Epithelial cell of esophagus (primary cell): ENCODE measurements at places on chromosomes 16 and 17.

DNA sequence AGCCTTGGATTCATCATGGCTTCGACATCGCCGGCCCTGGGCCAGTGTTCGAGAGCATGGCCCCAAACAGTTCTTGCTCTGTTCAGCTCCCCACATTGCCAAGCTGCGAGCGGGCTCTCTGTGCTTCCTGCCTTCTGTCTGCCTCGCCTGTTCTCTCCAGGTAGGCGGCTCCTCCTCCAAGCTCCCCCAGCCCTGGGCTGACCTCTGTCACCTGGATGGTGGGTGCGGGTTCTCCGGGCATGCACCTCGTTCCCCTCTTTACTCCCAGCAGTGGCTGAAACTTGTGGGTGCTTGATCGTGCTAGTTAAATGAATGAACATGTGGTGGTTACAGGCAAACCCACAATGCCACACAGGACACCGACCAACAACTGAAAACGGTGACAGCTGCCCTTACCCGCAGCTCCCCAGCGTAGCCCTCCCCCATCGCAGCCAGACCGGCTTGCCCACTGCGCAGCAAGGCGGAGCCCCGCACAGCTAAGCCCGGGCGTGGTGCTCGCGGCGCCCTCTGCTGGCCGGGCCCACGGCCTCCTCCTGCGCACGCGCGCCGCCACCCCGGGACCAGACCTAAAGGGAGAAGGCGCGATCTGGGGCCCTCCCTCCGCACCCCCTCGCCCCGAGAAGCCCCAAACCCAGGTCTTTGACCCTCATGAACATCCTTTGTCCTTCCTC is 23.0 kb upstream of the EIF1 start:
- DNase-seq, result peak; percentile 92

- peak; percentile 22 for DNase-seq
Measured at GRCh38 chr17:28724500-28725165, 1.4 kb downstream of the TLCD1 start.

GRCh38 chr16:1002399-1003166 is 21.0 kb downstream of the SOX8 start:
- peak; percentile 6 for DNase-seq

- DNase-seq, result peak; percentile 15
Measured at GRCh38 chr16:29738514-29738913, 7.3 kb downstream of the C16orf54 start.

DNA sequence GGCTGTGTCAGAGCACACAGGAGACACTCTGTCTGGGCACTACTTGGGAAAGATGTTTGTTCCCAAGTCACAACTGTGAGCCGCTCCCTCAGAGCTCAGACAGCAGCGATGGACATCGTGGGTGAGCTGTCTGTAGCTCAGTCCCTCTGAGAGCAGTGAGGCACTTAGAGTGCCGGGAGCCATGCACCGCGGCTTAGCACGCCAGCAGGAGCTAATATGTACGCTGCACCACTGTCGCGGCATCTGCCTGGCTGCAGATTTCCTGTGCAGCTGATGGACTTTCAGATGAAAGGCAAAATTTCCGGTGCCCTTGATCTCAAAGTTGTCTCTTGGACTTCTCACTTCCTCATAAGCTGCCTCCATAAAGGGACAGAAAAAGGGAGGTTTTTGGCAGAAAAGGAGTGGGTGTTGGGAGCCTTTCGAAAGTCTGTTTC is 92.8 kb upstream of the ZNF469 start:
- DNase-seq, result no peak

GRCh38 chr16:8611886-8612600 is 9.5 kb upstream of the METTL22 start:
- no peak for DNase-seq

DNA sequence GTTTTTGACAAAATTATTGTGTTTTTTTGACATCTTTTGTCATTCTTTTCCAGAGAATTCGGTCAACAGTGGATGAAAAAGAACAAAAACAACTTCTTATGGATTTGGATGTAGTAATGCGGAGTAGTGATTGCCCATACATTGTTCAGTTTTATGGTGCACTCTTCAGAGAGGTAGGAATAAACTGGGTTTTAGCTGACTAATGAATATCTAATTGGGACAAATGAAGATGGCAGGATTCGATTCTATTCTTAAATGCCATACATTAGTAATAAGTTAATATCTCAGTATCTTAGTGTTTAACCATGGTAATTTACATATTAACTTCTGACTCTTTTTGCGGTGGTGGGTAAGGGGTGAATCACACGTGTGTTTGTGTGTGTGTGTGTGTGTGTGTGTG is 74.8 kb downstream of the MAP2K4 start:
- DNase-seq, result no peak

- DNase-seq, result peak; percentile 76
Measured at GRCh38 chr17:7477392-7478275, 1.8 kb downstream of the ZBTB4 start.

DNA sequence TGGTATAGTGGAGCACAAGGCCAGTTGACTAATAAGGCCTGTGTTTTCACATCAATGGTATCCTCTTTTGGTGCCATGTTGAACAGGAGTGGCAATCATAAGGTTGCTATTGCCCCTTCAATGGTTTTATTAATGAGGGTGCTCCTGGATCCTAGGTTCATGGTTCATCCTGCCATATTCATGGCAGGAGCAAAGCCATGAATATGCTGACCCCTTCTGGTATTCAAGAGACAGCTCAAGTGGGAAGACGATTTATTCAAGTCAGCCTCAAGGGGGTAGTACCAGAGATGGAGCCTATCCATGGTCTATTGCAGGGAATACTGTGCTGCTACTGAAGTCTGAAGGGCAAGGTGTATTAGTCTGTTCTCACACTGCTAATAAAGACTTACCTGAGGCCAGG is 2.6 kb downstream of the ABCA9 start:
- DNase-seq, result no peak

GRCh38 chr17:64084940-64085649 is 44.8 kb downstream of the ERN1 start:
- DNase-seq, result no peak

DNA sequence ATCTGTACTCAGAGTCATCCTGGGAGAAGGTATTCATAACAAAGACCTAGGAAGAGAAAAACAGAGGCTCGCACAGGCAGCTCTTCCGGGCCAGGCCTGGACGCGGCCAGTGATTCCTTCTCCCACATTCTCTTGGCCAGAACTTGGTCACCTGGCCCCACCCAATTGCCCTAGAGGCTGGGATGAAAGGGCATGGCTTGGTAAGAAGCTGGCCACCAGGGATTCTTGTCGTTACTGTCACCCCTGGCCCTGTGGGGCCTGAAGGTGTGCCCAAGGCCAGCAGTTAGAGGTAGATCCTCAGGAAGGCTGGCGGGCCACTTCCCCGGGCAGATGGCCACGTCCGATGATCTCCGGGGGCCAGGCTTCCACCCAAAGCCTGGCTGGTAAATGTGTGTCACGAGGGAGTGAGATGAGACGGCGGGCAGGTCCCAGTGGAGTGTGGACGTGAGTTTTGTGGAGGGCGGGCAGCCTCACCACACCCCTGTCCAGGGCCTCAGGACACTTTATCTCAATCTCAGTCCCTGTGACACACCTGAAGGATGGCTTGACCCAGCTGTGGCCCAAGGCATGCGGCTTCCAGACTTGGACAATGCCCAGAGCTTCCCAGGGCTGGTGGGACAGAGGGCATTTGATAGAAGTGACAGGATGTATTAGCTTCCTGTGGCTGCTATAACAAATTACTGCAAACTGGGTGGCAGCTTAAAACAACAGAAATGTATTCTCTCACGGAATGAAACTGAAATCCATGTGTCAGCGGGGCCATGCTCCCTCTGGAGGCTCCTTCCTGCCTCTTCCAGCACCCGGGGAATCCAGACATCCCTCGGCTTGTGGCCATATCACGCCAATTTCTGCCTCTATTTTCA is 66.3 kb upstream of the GSE1 start:
- DNase-seq, result peak; percentile 12

DNA sequence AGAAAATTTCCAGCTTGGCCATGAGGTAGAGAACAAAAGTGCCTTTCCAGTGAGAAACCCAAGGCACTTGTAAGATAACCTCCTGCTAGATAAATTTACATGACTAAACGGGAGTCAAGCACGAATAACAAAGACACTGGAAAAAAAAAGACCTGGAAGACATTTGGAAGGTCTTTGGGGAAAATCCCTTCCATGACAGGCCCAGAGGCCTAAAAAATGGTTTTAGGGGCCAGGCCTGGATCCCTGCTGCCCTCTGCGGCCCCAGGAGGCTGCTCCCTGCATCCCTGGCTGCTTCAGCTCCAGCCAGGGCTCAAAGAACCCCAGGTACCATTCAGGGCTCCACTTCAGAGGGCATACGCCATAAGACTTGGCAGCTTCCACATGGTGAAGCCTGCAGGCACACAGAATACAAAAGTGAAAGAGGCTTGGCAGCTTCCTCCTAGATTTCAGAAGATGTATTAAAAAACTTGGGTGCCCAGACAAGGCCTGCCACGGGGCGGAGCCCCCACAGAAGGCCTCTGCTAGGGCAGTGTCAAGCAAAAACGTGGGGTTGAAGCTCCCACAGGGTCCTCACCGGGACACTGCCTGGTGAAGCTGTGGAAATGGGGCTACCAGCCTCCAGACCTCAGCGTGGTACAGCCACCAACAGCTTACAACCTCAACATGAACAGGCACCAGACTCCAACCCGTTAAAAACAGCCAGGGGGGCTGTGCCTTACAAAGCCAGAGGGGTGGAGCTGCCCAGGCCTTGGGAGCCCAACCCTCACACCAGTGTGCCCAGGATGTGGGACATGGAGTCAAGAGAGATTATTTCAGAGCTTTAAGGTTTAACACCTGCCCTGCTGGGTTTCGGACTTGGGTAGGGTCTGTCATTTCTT is 77.1 kb downstream of the SDK2 start:
- DNase-seq, result no peak

DNA sequence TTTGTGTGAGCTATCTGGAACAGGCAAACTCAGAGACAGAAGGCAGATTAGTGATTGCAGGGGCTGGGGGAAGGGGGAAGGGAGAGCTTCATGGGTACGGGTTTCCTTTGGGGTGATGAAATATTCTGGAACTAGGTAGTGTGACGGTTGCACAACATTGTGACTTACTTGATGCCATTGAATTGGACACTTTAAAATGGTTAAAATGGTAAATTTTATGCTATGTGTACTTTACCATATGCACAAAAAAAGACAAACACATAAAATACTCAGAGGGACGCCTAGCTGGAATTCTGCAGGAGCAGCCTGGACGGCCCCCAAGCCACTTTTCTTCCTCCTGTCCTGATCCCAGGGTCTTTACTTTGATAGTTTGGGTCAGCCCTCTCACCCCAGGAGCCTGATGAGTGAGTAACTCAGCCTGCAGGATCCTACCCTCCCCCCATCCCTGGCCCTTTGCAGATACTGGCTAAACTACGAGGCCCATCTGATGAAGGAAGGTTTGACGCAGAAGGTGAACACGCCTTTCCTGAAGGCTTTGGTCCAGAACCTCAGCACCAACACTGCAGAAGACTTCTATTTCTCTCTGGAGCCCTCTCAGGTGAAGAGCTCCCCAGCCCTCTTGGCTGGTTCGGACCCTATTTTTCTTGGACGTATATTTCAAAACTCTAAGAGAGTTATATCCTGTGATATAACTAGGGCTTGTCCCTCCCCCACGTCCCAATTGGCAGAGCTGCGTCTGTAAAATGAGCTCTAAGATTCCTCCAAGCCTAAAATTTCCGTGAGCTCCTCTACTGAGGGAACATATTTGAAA is 7.8 kb downstream of the ADGRG3 start:
- peak; percentile 20 for DNase-seq

GRCh38 chr17:31877911-31878702 is 19.1 kb upstream of the COPRS start:
- DNase-seq, result no peak

- DNase-seq, result no peak
Measured at GRCh38 chr17:6487251-6488007, 43.2 kb downstream of the PIMREG start.
